T-cell (primary cell): ENCODE measurements at places on chromosomes 12 and 14. TPM values are rescaled to one million over a fixed set of nuclear protein-coding genes. Genes with fewer than 3 reads are reported as not detected.

MYBPC1 gene
- total RNA-seq = not detected

CHGA gene
- total RNA-seq = not detected

KRT71 gene
- not detected for total RNA-seq

GNB3 gene
- total RNA-seq = 2.2 TPM

HOXC4 gene
- total RNA-seq = 0.36 TPM

BLTP3B gene
- total RNA-seq = 18.2 TPM

JAG2 gene
- total RNA-seq = 1.2 TPM

CDKL1 gene
- total RNA-seq = 5.8 TPM

KRT77 gene
- not detected for total RNA-seq

TRAFD1 gene
- 36.9 TPM for total RNA-seq

SERPINA5 gene
- total RNA-seq = 1.1 TPM

FGF23 gene
- total RNA-seq = not detected

PZP gene
- total RNA-seq = not detected

PIWIL1 gene
- not detected for total RNA-seq

CCND2 gene
- 218 TPM for total RNA-seq

PLEKHD1 gene
- total RNA-seq = 0.61 TPM

NFE2 gene
- total RNA-seq = 1.5 TPM

PTGER2 gene
- 50.0 TPM for total RNA-seq

NANOG gene
- 0.54 TPM for total RNA-seq

INTS13 gene
- 24.0 TPM for total RNA-seq

SLC25A21 gene
- total RNA-seq = not detected

SLCO1B1 gene
- not detected for total RNA-seq

PA2G4 gene
- 104 TPM for total RNA-seq

ACOT6 gene
- not detected for total RNA-seq

ZBTB39 gene
- total RNA-seq = 11.2 TPM

KRR1 gene
- total RNA-seq = 53.7 TPM

PTGDR gene
- total RNA-seq = 5.2 TPM

P3H3 gene
- total RNA-seq = 8.0 TPM

NTF3 gene
- total RNA-seq = not detected

ASIC1 gene
- total RNA-seq = 7.6 TPM

TC2N gene
- total RNA-seq = 251 TPM

E2F7 gene
- total RNA-seq = 0.20 TPM

PPFIA2 gene
- not detected for total RNA-seq

ACOT4 gene
- total RNA-seq = 1.5 TPM

NID2 gene
- 0.38 TPM for total RNA-seq

MAP1LC3B2 gene
- 1.4 TPM for total RNA-seq

KCNK13 gene
- total RNA-seq = not detected

CISTR gene
- total RNA-seq = not detected

PRB2 gene
- total RNA-seq = not detected

GRIN2B gene
- not detected for total RNA-seq

PTCSC3 gene
- not detected for total RNA-seq

HOMEZ gene
- 15.1 TPM for total RNA-seq

IL22 gene
- 0.63 TPM for total RNA-seq

FOXN4 gene
- total RNA-seq = not detected

TOX4 gene
- total RNA-seq = 95.5 TPM

OR6C2 gene
- total RNA-seq = not detected

SPATS2 gene
- total RNA-seq = 7.4 TPM

UNC79 gene
- 0.07 TPM for total RNA-seq

PITPNM2 gene
- total RNA-seq = 56.5 TPM

CLEC4A gene
- 1.3 TPM for total RNA-seq

CCDC177 gene
- total RNA-seq = not detected

ASCL1 gene
- total RNA-seq = not detected
